Immature natural killer cell (primary cell): ENCODE measurements at places on chromosomes 13 and 19. TPM values are rescaled to one million over a fixed set of nuclear protein-coding genes. Genes with fewer than 3 reads are reported as not detected.

DNA sequence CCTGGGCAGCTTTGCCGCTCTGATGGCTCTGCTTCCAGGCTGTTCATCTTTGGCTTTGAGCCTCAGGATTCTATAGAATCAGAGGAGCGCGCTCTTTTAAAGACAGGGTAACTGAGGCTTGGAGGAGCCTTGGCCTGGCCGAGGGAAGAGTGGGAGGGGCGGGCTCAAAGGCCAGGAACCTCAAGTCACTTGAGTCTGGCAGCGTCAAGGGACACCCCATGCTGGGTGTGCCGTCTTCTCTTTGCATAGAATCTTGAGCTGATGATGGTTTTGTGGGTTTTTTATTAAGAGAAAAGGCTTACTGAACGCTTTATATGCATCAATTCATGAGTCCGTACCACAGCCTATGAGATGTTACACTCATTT, 1.1 kb downstream of the PGLS start:
- DNase-seq = no peak

- DNase-seq = peak; percentile 69
These were observed 12.0 kb downstream of the WDR88 start for GRCh38 chr19:33143897-33144405.

- DNase-seq = no peak
These were observed 2.1 kb upstream of the TEX29 start for GRCh38 chr13:111318386-111318785.

Gene CEACAM3
- not detected for polyA plus RNA-seq
